ENCODE measurements at places on chromosomes 5 and 9.

- peaks cover 16% of the 10 kb centered on the region for H3K4me1 ChIP-seq
- no peaks in the 10 kb centered on the region for H3K36me3 ChIP-seq
- peaks cover 4% of the 10 kb centered on the region for H3K27me3 ChIP-seq
- H3K4me3 ChIP-seq, result no peak overlapping the region
- no peak overlapping the region for H3K27ac ChIP-seq
Observed at GRCh38 chr5:72372331-72372730, 52.2 kb downstream of the PTCD2 start.

DNA sequence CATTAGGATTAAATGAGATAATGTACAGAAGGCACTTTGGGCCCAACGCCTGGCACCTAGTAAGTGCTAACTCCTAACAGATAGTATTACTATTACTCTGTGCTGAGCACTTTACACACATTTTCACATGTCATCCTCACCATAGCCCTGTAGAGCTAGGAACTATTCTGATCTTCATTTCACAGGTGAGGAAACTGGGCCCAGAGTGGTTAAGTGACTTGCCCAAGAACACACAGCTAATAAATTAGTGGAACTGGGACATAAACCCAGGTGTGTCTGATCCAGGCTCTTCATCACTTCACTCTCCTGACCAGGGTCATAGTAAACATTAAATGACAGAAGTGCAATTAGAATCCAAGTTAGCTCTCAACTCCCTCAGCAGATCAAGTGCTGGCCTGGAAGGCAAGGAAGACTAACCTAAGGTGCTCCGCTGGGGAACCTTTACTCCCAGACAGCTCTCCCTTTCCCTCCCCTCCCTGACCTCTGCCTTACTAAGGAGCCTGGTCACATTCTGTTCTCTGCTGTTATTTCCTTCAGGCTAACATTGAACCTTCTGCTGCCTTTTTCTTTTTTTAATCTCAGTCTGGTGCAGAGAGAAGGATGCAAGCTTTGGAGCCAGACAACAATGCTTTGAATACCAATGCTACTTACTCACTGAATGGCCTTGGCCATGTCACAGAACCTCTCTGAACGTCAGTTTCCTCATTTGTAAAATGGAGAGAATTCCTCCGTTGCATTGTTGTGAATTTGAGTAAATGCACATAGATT lies 4.1 kb upstream of the ADRA1B start:
- no peak overlapping the region for H3K4me3 ChIP-seq
- DNase-seq, result no peak
- H3K27ac ChIP-seq, result no peak overlapping the region
- peaks cover 23% of the 10 kb centered on the region for H3K4me1 ChIP-seq

DNA sequence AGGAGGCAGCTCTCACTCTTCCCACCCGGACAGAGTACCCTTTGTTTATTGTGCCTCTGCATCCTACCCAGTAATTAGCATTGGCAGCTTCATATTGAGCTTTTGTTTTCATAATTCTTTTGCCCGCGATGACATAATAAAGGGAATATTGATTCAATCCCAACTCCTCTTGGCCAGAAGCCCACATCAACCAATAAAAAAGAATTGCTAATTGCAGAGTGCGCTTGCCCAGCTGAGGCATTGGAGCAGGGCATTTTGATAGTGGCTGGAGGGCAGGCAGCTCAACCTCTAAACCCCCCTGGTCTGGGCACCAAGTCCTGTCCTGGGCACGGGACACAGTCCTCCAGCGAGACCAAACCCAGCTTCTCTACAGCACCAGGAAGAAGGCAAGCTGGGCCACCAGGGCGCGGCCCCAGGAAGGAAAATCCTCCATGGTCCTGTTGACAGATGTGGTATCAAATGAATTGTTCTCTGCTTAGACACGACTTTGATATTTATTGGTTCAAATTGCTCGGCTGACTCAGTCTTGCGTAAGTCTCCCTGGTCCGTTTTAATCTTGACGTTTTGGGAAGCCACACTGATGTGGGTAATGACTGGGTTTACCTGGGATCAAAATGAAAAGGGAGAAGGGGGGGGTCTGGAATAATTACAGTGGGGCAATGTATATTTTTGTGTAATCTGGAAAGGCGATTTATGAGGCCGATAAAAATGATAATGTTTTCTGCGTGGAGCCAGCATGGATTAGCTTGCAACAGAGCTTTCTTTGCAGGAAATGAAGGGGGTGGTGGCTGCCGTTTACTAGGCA lies 220.7 kb upstream of the MSX2 start:
- peaks cover 16% of the 10 kb centered on the region for H3K36me3 ChIP-seq
- H3K4me3 ChIP-seq, result no peak overlapping the region
- no peak for DNase-seq
- no peaks in the 10 kb centered on the region for H3K4me1 ChIP-seq
- no peak overlapping the region for H3K27ac ChIP-seq

DNA sequence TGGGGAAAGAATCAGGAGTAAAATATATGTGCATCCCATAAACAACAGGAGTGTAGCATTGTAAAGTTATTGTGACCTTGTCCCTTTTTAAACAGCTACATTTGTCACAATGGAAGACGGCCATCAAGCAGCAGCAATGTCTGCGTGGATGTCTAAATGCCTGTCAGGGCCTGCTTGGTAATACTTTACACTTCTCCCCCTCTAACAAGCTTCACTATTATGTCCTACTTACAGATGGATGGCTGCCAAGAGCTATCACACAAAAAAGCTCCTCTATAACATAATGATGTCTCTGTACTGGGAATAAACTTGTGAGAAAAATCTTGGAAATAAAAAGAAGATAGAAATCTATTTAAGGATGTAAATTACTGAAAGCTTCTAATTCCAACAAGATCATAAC lies 213.0 kb downstream of the FBXL17 start:
- no peak overlapping the region for H3K27ac ChIP-seq
- no peak for DNase-seq
- H3K27me3 ChIP-seq, result no peaks in the 10 kb centered on the region
- H3K36me3 ChIP-seq, result peaks cover 10% of the 10 kb centered on the region

GRCh38 chr5:20305463-20305862 lies 317.5 kb upstream of the CDH18 start:
- no peaks in the 10 kb centered on the region for H3K4me1 ChIP-seq
- no peak overlapping the region for H3K4me3 ChIP-seq
- no peak overlapping the region for H3K27ac ChIP-seq
- no peaks in the 10 kb centered on the region for H3K36me3 ChIP-seq
- H3K27me3 ChIP-seq, result no peaks in the 10 kb centered on the region

- peak; percentile 29 for DNase-seq
- peak overlapping the region; percentile 97 for H3K27ac ChIP-seq
- H3K4me3 ChIP-seq, result peak overlapping the region; percentile 98
- peaks cover under 1% of the 10 kb centered on the region for H3K36me3 ChIP-seq
- H3K4me1 ChIP-seq, result peaks cover 45% of the 10 kb centered on the region
Observed at GRCh38 chr9:110255463-110256379, 586 bp downstream of the TXN start.

- no peak overlapping the region for H3K4me3 ChIP-seq
- H3K27ac ChIP-seq, result no peak overlapping the region
- H3K36me3 ChIP-seq, result peaks cover 2% of the 10 kb centered on the region
- H3K27me3 ChIP-seq, result no peaks in the 10 kb centered on the region
- no peak for DNase-seq
Observed at GRCh38 chr5:117800261-117800660, 1188.1 kb downstream of the DTWD2 start.

GRCh38 chr9:101706261-101706798 lies 32.1 kb downstream of the GRIN3A start:
- peaks cover 21% of the 10 kb centered on the region for H3K4me1 ChIP-seq
- H3K27ac ChIP-seq, result no peak overlapping the region
- H3K4me3 ChIP-seq, result 0 out of 2 replicates have a peak overlapping the region, but pooled peaks have one; percentile 24
- no peaks in the 10 kb centered on the region for H3K36me3 ChIP-seq
- peaks cover 4% of the 10 kb centered on the region for H3K27me3 ChIP-seq

DNA sequence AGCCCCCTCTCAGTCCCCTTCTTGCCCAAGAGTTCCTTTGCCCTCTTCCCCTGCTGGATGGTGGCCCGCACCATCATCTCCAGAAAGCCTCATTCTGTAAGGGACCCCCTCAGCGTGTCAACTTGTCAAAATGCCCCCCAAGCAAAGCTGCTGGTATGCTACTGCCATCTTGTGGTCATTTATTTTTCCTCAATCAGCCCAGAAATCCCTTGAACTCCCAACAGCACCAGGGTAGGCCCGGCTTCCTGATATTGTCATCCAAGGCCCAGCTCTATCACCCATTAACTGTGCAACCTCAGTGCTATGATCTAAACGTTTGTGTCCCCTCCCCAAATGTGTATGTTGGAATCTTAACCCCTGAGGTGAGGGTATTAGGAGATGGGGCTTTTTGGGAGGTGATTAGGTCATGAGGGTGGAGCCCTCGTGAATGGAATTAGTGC lies 53.2 kb upstream of the FBXW11 start:
- H3K36me3 ChIP-seq, result peaks cover 11% of the 10 kb centered on the region
- DNase-seq, result no peak
- H3K4me3 ChIP-seq, result no peak overlapping the region
- H3K4me1 ChIP-seq, result 0 out of 2 replicates have a peak, but pooled peaks cover 2% of the 10 kb centered on the region
- H3K27ac ChIP-seq, result no peak overlapping the region

GRCh38 chr5:67011422-67011821 lies 185.2 kb downstream of the CD180 start:
- DNase-seq, result no peak
- H3K4me3 ChIP-seq, result no peak overlapping the region
- H3K36me3 ChIP-seq, result no peaks in the 10 kb centered on the region

DNA sequence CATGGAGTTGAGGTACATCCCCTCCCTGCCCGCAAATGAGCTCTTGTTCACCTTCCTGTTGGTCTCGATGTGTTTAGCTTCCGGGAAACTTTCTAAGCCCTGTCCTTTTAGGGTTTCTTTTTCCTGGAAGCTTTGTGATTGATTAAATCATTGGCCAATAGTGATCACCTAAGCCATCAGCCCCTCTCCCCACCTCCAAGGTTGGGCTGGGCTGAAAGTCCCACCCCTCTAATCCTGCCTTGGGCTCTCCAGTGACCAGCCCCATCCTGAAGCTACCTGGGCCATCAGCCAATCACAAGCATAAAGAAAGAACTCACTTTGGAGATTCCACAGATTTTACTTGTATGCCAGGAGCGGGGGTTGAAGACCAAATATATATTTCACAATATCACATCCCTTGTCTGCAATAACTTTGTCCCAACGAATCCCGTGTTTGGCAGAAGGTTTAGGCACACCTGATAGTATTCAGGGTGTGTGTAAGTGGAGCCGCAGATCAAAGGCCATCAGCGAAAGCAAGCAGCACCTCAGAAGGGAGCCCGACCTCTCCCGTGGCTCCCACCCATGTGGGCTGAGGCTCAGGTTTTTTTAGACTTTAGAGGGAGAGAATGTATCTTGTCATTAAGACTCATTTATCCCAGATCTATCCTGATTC lies 20.4 kb downstream of the ROPN1L start:
- no peak overlapping the region for H3K27ac ChIP-seq
- no peaks in the 10 kb centered on the region for H3K36me3 ChIP-seq
- peaks cover 25% of the 10 kb centered on the region for H3K4me1 ChIP-seq
- no peaks in the 10 kb centered on the region for H3K27me3 ChIP-seq

GRCh38 chr5:29005386-29005785 lies 1967.0 kb upstream of the CDH9 start:
- H3K36me3 ChIP-seq, result no peaks in the 10 kb centered on the region
- H3K4me1 ChIP-seq, result no peaks in the 10 kb centered on the region
- H3K4me3 ChIP-seq, result no peak overlapping the region
- DNase-seq, result no peak
- no peaks in the 10 kb centered on the region for H3K27me3 ChIP-seq

GRCh38 chr5:143314099-143314498 lies 89.4 kb downstream of the NR3C1 start:
- H3K4me1 ChIP-seq, result no peaks in the 10 kb centered on the region
- DNase-seq, result no peak
- H3K27me3 ChIP-seq, result no peaks in the 10 kb centered on the region
- H3K36me3 ChIP-seq, result no peaks in the 10 kb centered on the region

- no peak for DNase-seq
- no peaks in the 10 kb centered on the region for H3K36me3 ChIP-seq
- no peak overlapping the region for H3K4me3 ChIP-seq
Observed at GRCh38 chr9:127050152-127050551, 72.3 kb downstream of the ANGPTL2 start.

DNA sequence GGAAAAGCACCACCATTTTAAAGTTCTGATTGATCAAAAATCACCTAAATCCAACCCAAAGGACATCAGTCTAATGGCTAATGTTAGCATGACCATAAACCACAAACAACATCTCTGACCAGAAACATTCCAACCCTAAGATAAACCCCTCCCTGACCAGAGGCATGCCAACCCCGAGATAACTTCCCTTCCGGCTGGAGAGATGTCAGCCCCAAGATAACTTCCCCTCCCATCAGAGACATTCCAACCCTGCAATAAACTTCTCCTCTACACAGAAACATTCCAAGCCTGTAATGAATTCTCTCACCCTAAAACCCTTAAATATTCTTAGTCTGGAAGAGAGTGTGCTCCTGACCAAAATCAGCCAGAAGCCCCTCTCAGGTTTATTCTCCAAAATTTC lies 364.3 kb downstream of the KCNN2 start:
- DNase-seq, result no peak
- H3K27ac ChIP-seq, result no peak overlapping the region
- no peaks in the 10 kb centered on the region for H3K4me1 ChIP-seq
- peaks cover 31% of the 10 kb centered on the region for H3K36me3 ChIP-seq
- peaks cover 2% of the 10 kb centered on the region for H3K27me3 ChIP-seq

DNA sequence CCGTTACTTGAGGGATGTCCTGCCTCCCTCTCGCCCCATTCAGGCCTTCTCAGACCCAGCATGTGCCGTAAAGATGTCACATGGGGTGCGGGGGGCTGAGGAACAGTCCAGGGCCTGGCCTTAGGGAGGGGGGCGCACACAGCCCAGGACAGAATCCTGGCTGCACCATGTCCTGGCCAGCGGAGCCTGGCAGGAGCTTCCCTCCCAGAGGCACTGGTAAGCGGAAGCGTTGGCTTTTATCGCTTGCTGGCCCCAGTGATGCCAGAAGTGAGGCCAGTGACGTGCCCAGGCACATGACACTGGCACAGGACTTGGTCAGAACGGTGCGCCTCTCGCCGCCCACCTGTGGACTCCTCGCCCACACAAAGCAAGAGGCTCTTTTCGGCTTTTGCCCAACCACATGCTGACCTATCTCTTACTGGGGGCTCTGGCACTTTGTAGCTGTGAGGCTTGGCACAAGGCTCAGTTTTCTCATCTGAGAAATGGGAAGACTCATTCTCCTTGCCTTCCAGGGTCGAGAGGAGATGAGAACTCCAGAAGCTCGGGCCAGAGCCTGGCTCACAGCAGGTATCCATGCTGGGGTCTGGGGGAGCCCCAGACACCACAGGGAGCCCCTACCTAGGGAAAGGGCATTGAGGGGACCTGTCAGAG lies 59.0 kb downstream of the LMX1B start:
- no peak for DNase-seq
- H3K27ac ChIP-seq, result no peak overlapping the region
- no peaks in the 10 kb centered on the region for H3K36me3 ChIP-seq

- DNase-seq, result peak; percentile 53
- H3K27ac ChIP-seq, result peak overlapping the region; percentile 98
- peak overlapping the region; percentile 18 for H3K4me3 ChIP-seq
- H3K27me3 ChIP-seq, result no peaks in the 10 kb centered on the region
- H3K36me3 ChIP-seq, result peaks cover 15% of the 10 kb centered on the region
Observed at GRCh38 chr9:137664676-137665075, 45.9 kb downstream of the EHMT1 start.

- no peak for DNase-seq
- H3K27ac ChIP-seq, result no peak overlapping the region
- no peaks in the 10 kb centered on the region for H3K36me3 ChIP-seq
- no peak overlapping the region for H3K4me3 ChIP-seq
- no peaks in the 10 kb centered on the region for H3K4me1 ChIP-seq
- H3K27me3 ChIP-seq, result no peaks in the 10 kb centered on the region
Observed at GRCh38 chr5:112062181-112062580, 305.2 kb upstream of the NREP start.

- H3K27me3 ChIP-seq, result no peaks in the 10 kb centered on the region
- H3K36me3 ChIP-seq, result 0 out of 2 replicates have a peak, but pooled peaks cover 2% of the 10 kb centered on the region
- peaks cover 49% of the 10 kb centered on the region for H3K4me1 ChIP-seq
Observed at GRCh38 chr9:133888809-133889491, 103.2 kb downstream of the VAV2 start.
